ENCODE measurements at places on chromosomes 1 and 21.

GRCh38 chr1:153520818-153521476 lies 14.8 kb downstream of the S100A6 start:
- DNase-seq = no peak

DNA sequence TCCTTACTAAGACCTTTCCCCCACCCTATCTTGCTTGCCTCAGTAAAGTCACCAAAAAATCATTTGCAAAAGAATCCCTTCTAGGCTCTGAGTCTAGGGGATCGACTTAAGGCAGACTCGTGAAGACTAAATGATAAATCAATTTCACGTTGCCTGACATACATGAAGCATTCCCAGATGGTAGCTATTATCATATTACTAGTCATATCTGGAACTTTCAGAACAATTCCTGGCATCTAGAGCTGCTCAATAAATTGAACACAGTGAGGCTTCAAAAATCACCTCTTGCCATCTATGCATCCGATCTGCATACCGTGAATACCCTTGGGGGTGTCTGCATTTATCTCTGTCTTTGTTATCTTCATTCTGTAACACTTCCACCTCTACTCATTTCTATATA lies 49.6 kb upstream of the DAB1 start:
- DNase-seq = no peak

GRCh38 chr1:3987669-3988235 lies 87.7 kb upstream of the C1orf174 start:
- DNase-seq = no peak

DNA sequence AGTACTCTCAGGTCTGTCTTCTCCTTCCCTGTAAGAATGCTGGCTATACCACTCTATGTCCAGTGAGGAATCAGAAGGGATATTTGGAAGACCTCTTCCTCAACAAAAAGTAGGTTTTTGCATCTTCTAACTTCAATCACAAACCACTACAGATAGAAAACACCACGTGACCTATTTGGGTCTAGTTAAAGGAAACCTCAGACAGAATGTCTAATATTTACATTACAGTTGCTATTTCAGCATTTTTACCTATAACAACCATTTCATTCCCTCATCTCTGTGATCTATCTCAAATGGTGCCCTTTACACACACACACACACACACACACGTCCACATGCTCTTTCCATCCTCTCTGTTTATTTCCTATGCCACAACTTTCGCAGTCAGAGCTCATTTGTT lies 7.9 kb upstream of the ADORA3 start:
- no peak for DNase-seq

DNA sequence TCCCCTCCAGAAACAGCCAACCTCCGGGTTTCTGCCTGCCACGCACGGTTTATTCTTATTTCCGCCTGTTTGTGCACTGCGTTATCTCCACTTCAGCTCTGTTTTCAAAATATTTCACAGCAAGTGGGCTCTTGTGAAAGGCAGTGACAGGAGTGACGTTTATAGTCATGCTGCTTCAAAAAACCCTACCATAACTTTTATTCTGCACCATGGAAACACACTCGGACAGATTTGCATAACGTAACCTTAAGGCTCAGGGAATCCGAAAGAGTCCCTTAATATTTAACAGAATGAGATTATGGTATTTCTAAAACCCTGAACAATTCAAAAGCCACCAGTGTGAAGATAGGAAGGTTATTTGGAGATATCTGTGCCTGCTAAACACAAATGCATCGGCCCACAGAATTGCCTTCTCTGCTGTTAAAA lies 782 bp upstream of the SDE2 start:
- no peak for DNase-seq

GRCh38 chr1:199422206-199422605 lies 605.3 kb upstream of the NR5A2 start:
- no peak for DNase-seq

- DNase-seq = no peak
Measured at GRCh38 chr1:4171480-4172450, 271.7 kb upstream of the C1orf174 start.

DNA sequence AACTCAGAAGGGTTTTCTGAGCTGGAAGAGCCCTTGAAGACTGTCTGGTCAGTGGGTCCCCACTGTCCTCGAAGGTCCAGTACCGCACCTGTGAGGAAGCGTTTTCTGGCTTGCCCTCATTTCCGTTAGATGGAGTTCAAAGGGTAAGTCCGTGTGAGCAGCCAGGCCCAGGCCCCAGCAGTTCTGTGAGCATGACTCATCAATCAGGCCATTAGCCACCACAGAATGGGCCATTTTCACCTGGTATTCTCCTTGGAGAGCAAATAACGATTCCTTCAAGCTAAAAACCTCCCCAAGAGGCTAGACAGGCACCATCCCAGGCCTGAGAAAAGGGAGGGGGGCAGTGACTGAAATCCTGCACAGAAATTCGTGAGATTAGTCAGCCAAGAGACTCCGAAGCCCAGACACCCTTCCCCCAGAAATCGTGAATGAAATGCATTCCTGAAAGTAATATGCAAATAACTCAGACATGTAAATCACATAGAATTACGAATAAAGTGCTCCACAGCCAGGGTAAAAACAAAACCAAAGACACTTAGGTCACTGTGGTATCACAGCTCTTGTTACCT lies 66.0 kb downstream of the BCAR3 start:
- DNase-seq = no peak

GRCh38 chr1:65050735-65051134 lies 84.4 kb upstream of the JAK1 start:
- no peak for DNase-seq

DNA sequence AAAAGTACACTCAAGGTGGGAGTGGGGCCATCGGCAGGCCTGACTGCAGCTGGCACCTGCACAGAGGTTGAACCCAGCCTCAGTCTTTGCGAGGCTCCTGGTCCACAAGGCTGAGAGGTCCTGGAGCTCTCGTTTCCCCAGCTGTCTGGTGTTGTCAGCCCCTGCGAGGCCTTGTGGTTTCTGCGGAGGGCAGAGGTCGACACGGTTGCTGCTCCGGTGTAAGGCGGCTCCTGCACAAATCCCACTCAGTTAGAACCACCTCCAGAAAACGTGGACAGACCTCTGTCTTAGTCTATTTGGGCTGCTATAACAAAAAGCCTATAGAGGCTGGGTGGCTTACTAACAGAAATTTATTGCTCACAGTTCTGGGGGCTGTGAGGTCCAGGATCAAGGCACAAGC lies 5.8 kb downstream of the KIAA1614 start:
- no peak for DNase-seq

GRCh38 chr1:226309398-226310244 lies 657 bp upstream of the LIN9 start:
- peak; percentile 87 for DNase-seq

- no peak for DNase-seq
Measured at GRCh38 chr1:226990133-226990716, 50.1 kb downstream of the COQ8A start.

DNA sequence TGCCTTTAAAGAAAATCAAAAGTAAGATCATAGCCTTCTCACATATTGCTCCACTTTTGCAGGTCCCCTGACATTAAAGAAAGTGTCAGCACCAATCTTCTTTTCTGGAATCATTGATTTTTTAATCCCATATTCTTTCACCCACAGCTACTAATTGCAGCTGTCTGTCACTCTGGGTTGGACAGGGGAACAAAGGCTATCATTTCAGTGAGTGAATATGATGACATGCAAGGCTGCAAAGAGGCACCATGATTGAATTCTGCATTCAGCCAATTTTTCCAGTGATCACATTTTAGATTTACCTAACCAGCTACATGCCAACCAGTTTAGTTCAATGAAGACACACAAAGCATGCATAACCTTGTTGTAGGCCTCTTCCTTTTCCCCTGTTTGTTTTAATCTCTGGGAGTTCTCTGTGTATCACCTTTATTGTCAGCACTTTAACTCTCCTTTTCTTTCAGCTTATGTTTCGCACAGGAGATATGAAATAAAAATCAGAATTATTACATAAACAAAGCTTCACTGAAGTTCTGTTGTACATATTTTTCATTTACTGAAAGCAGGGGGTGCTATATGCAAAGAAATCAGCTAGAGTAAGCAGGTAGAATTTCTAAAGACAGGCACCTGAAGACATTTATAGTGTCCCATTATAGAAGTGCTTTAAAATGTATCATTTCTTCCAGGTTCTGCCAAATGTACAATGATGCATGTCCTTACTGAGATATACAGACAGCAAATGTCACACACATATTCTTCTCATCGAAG lies 584.8 kb downstream of the PLA2G4A start:
- DNase-seq = peak; percentile 54

GRCh38 chr1:110556471-110556807 lies 37.5 kb upstream of the KCNA10 start:
- DNase-seq = no peak

DNA sequence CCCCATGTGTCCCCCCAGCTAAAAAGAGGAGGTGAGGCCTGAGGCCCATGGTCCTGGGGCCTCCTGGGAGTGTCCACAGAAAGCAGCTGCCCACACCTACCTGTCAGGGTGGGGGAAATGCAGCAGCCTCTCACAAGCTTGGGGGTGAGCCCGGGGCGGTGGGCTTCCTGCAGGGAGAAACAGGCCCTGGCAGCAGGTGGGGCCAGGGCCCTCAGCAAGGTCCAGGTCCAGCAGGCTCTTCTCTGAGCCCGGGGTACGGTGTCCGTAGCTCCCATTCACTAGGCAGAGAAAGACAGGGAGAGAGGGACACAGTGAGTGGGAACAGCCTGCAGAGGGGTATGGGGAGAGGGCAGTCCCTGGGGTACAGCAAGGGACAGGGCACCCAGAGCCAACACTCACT lies 139.0 kb downstream of the GLIS1 start:
- no peak for DNase-seq

DNA sequence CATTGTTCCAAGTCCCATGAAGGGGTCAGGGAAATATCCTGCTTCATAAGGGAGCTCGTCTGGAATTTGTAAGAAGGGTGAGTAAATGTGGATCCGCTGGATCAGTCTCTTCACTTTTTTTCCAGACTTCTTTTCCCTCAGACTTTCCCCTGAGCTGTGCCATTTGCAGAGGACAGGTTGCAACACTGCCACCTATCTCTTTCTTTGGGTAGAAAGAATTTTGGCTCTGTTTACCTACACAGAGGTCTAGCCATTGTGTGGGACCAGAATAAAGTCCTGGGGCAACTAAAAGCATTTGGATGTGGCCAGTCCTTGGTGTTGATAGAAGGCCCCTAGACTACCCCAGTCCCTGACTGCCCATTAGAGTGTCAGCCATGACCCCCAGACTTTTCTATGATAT lies 1146.7 kb upstream of the PRMT6 start:
- no peak for DNase-seq

DNA sequence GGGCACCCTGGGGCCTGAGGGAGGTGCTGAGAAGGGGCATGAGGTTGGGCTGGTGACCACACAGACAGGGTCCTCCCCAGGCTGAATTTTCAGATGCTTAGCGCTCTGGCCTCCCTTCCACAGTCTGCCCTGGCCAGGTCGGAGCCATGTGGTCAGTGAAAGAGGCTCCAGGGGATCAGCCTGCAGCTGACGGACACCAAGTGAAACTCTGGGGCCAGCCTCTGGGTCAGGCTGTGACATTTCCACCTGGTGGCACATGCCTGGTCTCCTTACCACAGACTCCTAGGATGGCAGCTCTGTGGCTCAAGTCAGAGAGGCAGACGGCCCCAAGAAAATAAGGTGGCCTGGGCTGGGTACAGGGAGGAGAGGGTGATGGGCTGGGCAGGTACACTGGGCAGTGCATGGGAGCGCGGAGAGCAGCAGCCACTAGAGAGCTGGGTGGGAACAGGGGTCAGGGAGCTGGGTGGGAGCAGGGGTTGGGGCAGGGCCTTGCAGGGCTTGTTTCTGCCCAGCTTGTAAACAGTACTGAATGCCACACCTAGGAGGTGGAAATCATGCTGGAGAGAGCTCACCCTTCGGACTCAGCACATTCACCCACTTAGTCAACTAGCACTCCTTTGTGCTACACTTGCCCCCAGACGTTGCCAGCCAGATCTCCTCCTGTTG lies 20.7 kb upstream of the ADARB1 start:
- DNase-seq = no peak

DNA sequence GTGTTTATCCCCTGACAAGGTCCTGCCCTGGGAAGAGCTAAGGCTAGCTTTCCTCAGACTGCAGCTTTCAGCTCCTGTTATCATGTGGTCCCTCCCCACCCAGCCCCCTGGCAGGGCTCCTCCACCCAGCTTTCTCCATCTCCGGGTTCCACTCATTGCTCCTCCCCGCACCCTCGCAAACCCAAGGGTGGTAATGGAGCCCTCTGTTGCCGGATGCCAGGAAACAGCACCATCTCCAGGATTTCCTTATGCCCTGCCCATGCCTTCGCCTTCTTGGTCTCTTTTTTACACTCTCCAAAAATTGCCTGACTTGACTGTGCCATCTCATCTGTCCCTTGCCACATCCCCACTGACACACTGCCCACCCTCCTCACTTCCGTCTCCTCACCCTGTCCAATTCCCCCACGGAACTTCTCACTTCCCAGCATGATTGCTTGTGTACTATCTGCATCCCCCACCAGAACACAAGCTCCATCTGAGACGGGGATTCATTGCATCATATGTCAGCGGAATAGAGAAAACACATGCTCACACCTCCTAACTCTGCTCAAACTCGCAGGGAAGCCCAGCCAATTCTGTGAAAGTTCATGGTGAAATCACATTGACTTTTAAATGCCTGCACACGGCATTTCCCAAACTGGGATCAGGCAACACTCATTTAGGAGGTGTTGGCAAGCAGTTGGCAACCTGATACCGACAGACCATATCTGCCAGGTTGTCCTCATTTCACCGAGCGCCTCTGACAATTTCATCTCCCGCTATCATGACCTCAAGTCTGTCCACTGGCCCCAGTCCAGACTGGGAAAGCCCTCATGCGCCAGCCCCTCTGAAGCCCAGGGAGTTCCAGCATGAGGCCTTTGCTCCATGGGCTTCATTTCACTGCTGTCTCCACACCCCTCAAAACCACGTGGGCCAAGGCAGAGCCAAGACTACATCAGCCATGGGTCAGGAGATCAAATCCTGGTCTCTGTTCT lies 201.1 kb downstream of the MATN1 start:
- DNase-seq = no peak

All from eye (tissue), 1 donor.